Germinal center (tissue), 1 donor: ENCODE measurements at places on chromosomes 5 and 9.

GRCh38 chr5:160375166-160375565 is 4.7 kb upstream of the C1QTNF2 start:
- DNase-seq, result no peak

GRCh38 chr5:7540736-7541485 is 145.0 kb downstream of the ADCY2 start:
- no peak for DNase-seq

- no peak for DNase-seq
These were observed 1.2 kb downstream of the ABO start for GRCh38 chr9:133273819-133274218.

- no peak for DNase-seq
These were observed 261.6 kb downstream of the BNC2 start for GRCh38 chr9:16608906-16609305.

GRCh38 chr5:2168601-2169429 is 286.1 kb upstream of the IRX4 start:
- no peak for DNase-seq

DNA sequence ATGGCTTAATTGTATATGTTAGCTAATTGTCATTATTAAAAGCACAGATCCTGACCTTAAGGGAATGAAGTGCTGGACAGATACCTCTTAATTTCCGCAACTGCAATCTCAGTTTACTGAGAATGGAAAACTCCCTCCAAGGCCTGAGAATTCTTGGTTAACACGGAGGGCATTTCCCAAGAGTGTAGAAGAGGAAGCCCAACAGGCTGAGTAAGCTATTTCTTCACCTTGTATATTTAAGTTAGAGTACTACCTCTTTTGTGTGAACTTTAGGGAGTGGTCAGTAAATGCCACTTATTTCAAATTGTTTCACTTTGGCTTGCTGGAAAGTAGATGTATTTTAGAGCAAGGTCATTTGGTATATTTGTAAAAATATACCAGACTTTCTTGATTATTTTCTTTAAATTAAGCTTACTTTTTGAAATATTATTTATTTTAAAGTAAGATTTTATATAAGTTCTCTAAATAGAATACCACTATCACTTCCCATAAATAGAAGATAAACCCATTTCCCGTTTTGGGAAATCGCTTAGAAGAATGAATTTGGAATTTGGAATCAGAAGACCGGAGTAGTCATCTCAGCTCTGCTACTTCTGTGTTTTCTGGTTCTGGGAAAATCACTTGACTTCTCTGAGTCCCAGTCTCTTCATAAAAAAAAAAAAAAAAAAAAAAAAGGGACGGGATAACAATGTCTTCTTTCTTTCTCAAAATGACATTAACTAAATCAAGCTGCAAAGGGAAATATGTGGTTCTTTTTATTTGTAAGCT is 26.0 kb upstream of the C9orf72 start:
- DNase-seq, result no peak

DNA sequence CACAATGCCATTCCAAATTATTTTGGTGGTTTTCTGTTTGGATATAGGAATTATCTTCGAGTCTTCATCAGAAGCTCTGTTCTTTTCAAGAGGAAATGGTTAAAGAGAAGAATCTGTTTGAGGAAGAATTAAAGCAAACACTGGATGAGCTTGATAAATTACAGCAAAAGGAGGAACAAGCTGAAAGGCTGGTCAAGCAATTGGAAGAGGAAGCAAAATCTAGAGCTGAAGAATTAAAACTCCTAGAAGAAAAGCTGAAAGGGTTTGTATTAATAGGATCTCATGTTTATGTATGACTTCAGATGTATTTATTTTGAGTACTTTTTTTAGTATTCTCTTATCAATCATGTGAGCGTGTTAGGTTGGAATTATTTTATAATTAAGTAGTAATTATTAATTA is 15.0 kb downstream of the HMMR start:
- no peak for DNase-seq

GRCh38 chr5:14284392-14285148 is 141.4 kb downstream of the TRIO start:
- no peak for DNase-seq

DNA sequence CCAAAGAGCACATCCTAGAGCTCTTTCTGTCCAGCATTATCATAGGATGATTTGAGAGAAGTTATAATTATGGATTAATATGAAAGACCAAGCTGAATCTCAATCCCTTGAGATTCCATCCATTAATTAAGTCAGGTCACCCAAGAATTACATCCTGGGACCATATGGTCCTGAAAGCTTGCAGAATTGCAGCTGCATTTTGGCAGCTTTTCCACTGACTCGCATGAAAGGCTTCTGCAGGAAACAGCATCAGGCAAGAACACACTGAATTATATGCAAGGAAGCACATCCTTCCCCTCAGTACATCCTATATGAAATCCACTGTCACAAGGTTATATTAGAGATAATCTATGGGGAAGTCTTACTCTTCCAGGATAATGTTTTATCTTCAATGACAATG is 109.1 kb upstream of the CTNND2 start:
- no peak for DNase-seq

- no peak for DNase-seq
These were observed 164.2 kb downstream of the AUH start for GRCh38 chr9:91197232-91198181.

DNA sequence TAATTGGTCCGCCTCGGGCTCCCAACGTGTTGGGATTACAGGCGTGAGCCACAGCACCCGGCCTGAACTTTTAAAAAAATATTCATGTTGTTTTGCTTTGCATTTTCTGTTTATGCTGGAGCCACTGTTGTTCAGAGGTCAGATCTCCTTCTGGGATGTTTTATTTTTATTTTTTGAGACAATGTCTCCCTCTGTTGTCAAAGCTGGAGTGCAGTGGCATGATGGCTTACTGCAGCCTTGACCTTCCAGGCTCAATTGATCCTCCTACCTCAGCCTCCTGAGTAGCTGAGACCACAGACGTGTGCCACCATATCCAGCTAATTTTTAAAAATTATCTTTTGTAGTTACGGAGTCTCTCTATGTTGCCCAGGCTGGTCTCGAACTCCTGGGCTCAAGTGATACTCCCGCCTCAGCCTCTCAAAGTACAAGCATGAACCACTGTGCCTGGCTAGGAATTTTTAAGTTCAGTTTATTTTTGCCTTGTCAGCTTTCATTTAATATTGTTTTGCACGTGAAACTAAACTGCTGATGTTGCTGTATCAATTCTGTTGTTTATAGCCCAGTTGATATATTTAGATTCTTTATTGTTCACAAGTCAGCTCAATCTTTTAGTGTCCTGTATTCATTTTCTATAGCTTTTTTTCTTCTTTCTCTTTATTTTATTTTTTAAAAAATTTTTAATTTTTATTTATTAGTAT is 13.7 kb downstream of the TMEFF1 start:
- DNase-seq, result no peak

- no peak for DNase-seq
These were observed 470.7 kb upstream of the GRIN3A start for GRCh38 chr9:102209176-102209575.
